GM18507 (cell line): ENCODE measurements at places on chromosomes 4 and X.

DNA sequence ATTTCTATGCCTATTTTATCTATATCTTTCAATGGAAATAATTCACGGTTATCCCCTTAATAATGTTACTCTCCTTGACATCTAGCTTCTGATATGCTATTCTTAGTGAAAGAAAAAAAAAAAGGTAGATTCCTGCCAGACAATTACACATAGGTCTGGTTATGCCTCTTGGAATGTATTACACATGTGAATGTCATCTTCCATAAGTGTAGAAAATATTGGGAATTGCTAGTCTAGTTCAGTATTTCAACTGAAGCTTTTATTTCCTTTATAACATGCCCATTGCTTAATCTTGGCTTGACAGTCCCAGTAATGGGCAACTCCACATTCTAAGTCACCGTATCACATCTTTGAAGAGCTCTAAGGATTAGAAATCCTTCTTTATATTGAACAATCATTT, 25.4 kb upstream of the PPP1R2C start:
- DNase-seq, result no peak

DNA sequence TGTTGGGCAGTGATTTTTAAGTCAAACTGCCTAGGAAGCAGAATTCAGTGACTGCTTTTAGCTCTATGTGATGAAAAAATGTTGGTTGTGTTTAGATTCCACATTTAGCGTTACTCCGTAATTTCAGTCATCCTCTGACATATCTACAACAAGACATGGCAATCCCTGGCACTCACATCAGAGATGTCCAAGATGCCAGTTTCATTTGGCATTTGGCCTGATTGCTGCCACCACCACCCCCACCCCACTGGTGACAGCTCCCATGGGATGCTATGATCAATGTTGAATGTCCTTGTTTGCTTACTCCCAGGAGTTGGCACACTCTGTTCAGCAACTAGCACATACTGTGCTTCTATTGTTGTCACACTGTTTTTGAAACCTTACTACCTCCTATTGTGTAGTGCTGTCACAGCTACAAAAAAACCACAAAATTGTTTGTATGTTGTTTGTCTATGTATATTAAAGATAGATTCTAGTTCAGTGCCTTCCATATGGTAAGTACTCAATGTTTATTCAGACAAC, 101.4 kb downstream of the AWAT2 start:
- DNase-seq, result no peak

DNA sequence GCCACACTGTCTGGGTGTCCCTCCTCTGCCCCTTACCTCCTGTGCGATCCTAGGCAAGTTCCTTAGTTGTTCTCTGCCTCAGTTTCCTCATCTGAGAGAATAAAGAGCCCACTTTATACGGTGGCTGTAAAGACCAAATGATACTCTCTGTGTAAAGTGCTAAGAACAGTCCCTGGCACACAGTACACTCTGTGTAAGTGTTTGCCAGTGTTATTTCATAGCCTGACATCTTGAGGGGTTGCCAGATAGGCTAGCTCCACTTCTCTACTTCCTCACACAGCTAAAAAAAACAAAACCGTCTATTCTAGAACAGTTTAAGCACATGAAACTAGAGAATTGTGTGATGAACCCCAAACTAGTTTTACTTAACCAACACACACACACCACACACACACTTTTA, 17.1 kb downstream of the SPON2 start:
- DNase-seq, result no peak

DNA sequence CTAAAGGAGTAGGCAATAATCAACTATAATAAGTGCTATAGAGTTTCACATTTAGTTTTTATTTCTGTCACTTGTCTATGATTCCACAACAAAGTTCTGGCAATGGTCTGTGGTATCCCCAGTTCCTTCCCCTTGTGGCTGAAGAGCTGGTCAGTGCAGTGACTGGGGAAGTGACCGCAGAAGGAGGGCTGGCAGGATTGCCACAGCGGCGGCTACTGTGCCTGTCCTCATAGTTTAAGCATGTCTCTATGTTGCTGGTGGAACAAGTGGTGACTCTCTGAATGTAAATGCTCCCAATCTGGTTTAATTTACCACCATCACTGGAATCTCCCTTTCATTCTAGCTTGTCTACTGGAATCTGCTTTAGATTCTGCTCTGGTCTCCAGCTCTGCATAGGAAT, 170.6 kb upstream of the GK2 start:
- DNase-seq, result no peak
